Kidney (tissue), 22 donors: ENCODE measurements at places on chromosomes 3 and 15. TPM values are rescaled to one million over a fixed set of nuclear protein-coding genes. Genes with fewer than 3 reads are reported as not detected.

HYKK gene
- total RNA-seq: 5.8 TPM

MYZAP gene
- 3.3 TPM for total RNA-seq

TRIM59 gene
- 4.8 TPM for total RNA-seq

IL17RE gene
- 8.5 TPM for total RNA-seq

RARRES1 gene
- total RNA-seq: 94.0 TPM

LDHAL6B gene
- total RNA-seq: not detected

LXN gene
- total RNA-seq: 20.6 TPM

CLDN11 gene
- total RNA-seq: 2.4 TPM

TUSC7 gene
- not detected for total RNA-seq

CILP gene
- 1.5 TPM for total RNA-seq

PLA2G4E gene
- not detected for total RNA-seq

ELP6 gene
- 28.6 TPM for total RNA-seq

THPO gene
- total RNA-seq: 0.85 TPM

ATP2B2 gene
- 0.19 TPM for total RNA-seq
